ENCODE measurements at places on chromosomes 4 and X. TPM values are rescaled to one million over a fixed set of nuclear protein-coding genes. Genes with fewer than 3 reads are reported as not detected.

CD40LG gene
- total RNA-seq = 44.7 TPM

- H3K36me3 ChIP-seq = no peaks in the 10 kb centered on the region
- no peaks in the 10 kb centered on the region for H3K4me1 ChIP-seq
- H3K27ac ChIP-seq = no peak overlapping the region
These were observed 8.3 kb downstream of the CSN2 start for GRCh38 chr4:69957209-69957608.

GRCh38 chr4:153034681-153035080 lies 98.6 kb downstream of the FHDC1 start:
- no peaks in the 10 kb centered on the region for H3K4me1 ChIP-seq
- no peak overlapping the region for H3K4me3 ChIP-seq
- DNase-seq = no peak
- no peak overlapping the region for H3K27ac ChIP-seq
- H3K27me3 ChIP-seq = no peaks in the 10 kb centered on the region

DNA sequence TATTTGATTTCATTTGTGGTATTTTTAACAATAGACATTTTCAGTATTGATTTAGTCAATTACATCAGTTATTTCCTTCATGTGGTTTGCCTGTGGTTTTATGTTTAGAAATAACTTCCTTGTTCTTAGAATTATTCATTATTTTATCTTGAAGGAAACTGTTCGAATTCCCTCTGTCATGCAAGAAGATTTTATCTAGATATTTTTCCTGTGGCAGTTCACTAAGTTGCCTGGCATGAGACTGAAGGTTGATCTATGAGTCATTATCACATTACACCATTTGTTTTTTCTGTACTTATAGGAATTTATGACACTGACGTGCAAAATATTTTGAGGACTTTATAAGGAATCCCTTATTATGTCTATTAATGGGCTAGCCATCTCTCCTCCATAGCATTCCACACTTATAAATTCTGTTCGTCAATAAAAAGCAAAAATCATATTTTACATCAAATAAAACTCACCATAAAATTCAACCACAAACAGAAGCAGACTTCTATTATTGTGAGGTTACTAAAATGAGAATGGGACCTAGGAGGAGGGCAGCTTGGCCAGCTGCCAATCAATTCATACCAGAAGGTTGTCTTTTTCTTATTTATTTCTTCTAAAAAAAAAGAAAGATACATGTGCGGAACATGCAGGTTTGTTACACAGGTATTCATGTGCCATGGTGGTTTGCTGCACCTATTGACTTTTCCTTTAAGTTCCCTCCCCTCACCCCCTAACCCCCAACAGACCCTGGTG lies 179.0 kb downstream of the KCNIP4 start:
- no peak for DNase-seq
- H3K27me3 ChIP-seq = no peaks in the 10 kb centered on the region
- no peak overlapping the region for H3K4me3 ChIP-seq
- H3K27ac ChIP-seq = no peak overlapping the region
- H3K36me3 ChIP-seq = no peaks in the 10 kb centered on the region
- no peaks in the 10 kb centered on the region for H3K4me1 ChIP-seq

- peak overlapping the region; percentile 73 for H3K4me3 ChIP-seq
- H3K36me3 ChIP-seq = no peaks in the 10 kb centered on the region
- H3K27me3 ChIP-seq = no peaks in the 10 kb centered on the region
- H3K4me1 ChIP-seq = peaks cover 36% of the 10 kb centered on the region
- peak overlapping the region; percentile 11 for H3K27ac ChIP-seq
These were observed 1.4 kb upstream of the STBD1 start for GRCh38 chr4:76305033-76305687.

RBM46 gene
- not detected for total RNA-seq

DNA sequence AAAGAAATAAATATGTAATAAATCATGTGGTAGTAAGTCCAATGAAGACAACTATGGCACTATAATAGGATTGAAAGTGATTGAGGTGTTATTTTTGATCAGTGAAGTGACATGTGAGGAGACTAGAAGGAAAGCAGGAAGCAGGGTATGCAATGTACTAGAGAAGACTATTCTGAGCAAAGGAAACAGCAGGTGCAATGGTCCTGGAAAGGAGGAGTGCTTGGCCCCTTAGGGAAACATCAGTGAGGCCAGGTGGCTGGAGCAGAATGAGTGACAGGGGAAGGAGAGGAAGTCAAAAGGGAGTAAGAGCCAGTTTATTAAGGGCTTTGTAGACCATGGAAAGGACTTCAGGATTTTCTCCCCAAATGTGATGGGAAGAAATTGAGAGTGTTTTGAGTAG lies 207.6 kb upstream of the HCCS start:
- H3K27ac ChIP-seq = no peak overlapping the region
- H3K27me3 ChIP-seq = no peaks in the 10 kb centered on the region
- no peak for DNase-seq

DNA sequence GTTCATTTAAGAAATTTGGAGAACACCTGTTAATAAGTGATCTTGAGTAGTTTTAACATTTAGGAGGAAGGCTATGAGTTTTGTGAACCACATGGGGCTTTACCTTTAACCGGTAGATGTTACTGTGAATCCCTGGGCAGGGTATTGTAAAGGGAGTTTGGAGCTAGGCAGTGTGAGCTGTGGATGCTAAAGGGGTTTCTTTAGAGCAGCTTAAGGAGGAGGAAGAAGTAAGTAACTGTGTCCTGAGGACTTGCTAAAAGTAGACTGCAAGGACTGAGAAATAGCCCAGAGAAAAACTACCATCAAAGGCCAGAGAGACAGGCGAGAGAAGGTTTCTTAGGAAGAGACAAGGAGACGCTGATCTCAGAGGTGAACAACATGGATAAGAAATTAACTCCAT lies 5.6 kb downstream of the RHOH start:
- H3K4me1 ChIP-seq = peaks cover 31% of the 10 kb centered on the region
- no peaks in the 10 kb centered on the region for H3K27me3 ChIP-seq
- peaks cover 17% of the 10 kb centered on the region for H3K36me3 ChIP-seq
- H3K4me3 ChIP-seq = peak overlapping the region; percentile 74
- no peak for DNase-seq
- H3K27ac ChIP-seq = peak overlapping the region; percentile 93

C4orf36 gene
- total RNA-seq = not detected

DNA sequence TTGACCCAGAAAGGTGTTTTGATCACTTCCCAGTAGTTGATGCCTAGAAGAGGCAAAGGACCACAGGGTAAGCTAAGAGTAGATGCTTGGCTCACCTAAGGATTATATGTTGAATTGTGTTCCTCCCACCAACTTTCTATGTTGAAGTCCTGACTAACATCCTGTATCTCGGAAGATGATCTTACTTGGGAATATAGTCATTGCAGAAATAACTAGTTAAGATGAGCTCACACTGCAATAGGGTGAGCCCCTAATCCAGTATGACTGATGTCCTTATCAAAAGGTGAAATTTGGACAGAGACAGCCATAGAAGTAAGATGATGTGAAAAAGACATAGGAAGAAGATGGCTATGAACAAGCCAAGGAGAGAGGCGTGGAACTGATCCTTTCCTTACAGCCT lies 3.3 kb upstream of the HMGB2 start:
- H3K36me3 ChIP-seq = no peaks in the 10 kb centered on the region
- H3K27ac ChIP-seq = no peak overlapping the region
- DNase-seq = no peak
- no peaks in the 10 kb centered on the region for H3K27me3 ChIP-seq
- peaks cover 13% of the 10 kb centered on the region for H3K4me1 ChIP-seq

GRCh38 chrX:94977562-94977961 lies 1303.6 kb downstream of the FAM133A start:
- no peaks in the 10 kb centered on the region for H3K27me3 ChIP-seq
- no peak overlapping the region for H3K4me3 ChIP-seq
- H3K27ac ChIP-seq = no peak overlapping the region
- no peaks in the 10 kb centered on the region for H3K36me3 ChIP-seq
- no peak for DNase-seq
- no peaks in the 10 kb centered on the region for H3K4me1 ChIP-seq

All from CD4-positive, alpha-beta T cell (primary cell).